SK-N-SH treated with all-trans-retinoic acid at 6 μM for 48 hours (cell line): ENCODE measurements at places on chromosomes 6 and 20.

DNA sequence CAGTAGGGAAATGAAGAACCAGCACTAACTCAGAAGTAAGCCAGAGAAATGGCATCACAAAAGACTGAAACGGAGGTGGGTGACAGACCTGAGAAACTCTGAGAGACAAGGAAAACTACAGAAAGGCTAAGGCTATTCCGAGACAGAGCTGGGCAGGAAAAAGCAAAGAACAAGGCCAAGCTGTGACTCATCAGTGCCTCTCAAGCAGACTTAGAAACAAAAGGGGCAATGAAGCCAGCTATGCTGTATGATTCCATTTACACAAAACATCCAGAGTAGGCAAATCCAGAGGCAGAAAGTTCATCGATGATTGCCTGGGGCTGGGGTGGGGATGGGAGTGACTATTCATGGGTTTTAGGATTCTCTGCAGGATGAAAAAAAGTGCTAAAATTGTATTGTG is 50.0 kb downstream of the SLC23A2 start:
- ATAC-seq, result peak; percentile 91

- peak; percentile 26; the same call in 1 of the 3 replicates for ATAC-seq
These were observed 225.5 kb downstream of the BCKDHB start for GRCh38 chr6:80331974-80332373.

DNA sequence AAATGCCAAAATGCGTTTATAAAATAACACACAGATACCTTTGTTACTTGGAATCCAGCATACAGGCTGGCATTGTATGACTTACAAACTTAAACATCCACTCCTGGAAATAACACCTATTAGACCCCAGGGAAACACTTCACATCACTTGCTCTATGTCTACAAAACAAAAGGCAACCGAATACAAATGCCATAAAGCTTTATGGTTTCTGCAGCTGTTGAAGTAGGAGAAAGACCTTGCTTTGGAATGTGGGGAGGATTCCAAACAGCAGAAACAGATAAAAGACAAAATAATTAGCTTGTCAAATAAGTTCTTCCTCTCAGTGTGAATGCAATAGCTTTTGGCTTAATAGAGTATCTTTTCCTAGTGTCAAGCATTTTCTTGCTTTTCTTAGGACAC is 9.8 kb upstream of the AMD1 start:
- ATAC-seq, result no peak

DNA sequence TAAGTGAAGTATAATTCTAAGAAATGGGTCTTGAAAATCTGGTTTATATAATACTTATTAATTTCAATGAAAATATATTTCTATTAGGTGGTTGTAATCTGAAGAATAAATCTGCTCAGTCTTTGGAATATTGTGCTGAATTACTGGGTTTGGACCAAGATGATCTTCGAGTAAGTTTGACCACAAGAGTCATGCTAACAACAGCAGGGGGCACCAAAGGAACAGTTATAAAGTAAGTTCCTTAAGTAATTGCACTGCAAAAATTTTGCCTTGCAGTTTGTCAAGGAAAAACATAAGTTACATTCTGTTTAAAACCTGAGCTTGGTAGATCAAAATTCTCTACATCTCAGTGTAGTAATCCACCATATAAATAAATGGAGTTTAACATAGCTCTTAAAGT is 106.0 kb downstream of the MYO6 start:
- ATAC-seq, result peak; percentile 77

DNA sequence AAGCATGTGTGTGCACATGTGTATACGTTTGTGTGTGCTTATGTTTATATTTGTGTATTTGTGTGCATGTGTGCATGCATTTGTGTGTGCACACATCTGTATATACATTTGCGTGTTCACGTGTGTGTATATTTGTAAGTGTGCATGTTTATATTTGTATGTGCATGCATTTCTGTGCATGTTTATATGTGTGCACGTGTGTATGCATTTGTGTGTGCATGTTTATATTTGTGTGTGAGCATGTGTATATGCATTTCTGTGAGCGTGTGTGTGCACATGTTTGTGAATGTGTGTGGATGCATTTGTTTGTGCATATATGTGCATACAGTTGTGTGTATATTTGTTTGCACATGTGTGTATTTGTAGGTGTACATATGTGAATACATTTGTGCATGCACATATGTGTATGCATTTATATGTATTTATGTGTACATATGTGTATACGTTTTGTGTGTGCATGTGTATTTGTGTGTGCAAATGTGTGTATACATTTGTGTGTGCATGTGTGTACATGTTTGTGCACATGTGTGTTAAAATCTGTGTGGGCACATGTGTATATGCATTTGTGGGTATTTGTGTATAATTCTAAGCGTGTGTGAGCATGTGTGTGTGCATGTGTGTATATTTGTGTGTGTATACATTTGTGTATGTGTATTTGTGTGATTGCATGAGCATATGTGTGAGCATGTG is 140.4 kb upstream of the AFDN start:
- no peak for ATAC-seq

DNA sequence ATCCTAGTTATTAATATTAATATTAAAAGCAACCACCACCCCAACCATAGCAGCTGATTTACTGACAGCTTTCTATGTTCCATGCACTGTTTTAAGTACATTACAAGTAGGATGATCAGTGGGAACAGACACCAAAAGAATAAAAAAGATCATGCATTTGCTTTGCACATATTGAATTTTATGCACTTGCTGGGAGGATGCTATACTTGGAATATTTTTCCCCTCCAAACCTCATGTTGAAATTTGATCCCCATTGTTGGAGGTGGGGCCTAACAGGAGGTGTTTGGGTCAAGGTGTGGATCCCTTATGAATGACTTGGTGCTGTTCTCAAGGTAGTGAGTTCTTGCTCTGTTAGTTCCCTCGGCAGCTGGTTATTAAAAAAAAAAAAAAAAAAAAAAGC is 178.9 kb upstream of the MYLIP start:
- ATAC-seq, result no peak

GRCh38 chr20:14444106-14444505 is 106.7 kb upstream of the FLRT3 start:
- ATAC-seq, result no peak

DNA sequence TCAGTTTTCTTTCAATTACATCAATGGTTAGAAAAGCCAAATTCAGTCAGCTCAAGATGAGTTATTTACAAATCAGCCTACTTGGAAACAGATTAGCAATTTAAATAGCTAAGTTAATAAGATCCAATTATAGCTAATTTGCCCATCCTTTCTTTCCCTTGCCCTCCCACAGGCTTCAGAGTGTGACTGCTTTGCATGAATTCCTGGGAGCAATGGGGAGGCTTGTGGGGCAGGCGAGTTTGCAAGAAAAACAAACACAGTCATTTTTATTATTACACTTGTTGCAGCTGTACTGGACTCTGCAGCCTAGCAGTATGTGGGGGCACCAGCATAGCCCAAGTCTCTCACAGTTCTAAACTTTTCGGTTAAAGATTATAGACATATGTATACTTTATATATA is 219.0 kb downstream of the NKAIN2 start:
- no peak for ATAC-seq

DNA sequence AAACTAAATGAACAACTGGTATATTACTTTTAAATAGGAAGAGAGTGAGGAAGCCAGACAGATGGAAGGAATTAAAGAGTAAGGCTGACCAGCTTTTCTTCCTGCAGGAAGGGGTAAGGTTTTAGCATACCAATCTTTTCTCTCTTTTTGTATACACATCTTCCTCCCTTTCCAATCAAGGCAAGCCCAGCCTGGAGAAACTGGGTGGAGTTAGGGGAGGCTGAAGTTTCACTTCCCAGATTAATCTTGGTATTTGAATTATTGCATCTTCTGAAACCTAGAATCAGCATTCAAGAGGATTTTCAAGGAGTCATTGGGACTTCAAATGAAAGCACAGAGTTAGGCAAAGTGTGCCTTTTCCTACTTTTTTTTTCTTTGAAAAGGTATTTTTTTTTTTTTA is 33.1 kb downstream of the TMEM14A start:
- no peak for ATAC-seq

GRCh38 chr6:170355661-170356060 is 49.1 kb downstream of the FAM120B start:
- no peak for ATAC-seq

DNA sequence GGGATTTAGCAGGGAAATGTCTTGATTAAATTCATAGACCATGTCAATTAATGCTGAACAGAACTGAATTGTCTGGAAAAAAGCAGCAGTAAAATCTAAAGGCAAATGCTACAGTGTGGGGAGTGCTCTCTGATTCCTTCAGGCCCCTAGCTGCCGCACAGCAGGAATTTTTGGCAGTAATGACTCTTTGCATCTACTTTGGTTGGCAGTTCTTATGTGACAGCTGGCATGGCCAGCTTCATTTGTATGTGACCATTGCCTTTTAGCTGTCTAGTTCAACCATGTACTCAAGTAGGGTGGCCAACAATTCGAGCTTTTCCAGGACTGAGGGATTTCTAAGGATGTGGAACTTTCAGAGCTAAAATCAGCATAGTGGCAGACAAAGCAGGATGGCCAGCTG is 499.1 kb upstream of the MAN1A1 start:
- ATAC-seq, result no peak

- peak; percentile 82 for ATAC-seq
These were observed 6.9 kb downstream of the PI3 start for GRCh38 chr20:45181639-45182038.

DNA sequence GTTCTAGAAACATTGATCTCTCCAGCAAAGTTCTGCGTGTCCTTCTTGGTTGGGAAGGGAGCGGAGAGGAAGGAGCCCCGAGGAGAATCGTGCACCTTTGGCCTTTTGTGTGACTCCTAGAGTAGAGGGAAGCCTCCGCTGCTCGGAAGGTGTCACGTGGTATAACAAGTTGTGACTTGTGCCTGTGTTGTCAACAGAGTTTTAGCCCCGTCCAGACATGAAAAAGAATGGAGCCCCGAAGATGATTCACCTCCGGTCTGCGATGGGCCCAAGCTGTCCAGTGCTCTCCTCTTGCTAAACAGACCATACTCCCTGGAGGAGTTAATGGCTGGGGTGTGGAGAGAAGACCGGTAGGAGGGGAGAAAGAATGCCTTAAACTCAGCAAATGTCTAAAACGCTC is 7.0 kb downstream of the EYA2 start:
- no peak for ATAC-seq

DNA sequence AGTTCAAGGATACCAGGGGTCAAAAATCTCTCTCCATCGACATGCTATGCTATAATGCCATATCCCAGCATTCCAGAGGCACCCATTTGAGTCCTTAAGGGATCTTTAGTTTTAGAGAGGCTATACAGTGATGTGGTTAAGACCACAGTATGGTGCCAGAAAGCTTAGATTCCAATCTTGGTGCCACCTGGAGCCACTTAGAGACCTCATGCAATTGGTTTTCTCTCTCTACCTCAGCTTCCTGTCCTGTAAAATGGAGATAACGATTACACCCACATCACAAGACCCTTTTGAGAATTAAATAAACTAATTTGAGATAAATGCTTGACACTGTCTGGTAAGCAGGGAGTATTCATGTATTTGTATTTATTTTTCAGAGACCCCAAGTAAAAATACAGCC is 39.0 kb downstream of the PLAGL1 start:
- ATAC-seq, result no peak

DNA sequence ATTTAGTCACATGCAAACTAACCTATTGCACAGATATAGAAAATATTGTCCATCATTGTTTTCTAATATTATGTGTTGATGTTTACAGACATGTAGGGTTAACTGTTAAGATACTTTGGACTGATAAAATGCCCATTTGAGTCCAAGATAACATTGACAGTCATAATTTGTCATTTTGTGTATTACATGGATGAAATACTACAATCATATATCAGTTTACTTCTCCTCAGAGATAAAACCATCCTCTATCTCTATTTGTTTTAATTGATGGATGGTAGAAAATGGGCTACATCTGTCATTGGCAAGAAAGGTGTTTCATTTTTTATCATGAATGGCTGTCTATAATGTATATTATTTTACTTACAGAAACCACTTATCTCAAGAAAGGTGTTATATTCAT is 6.2 kb downstream of the EPHA7 start:
- no peak for ATAC-seq

DNA sequence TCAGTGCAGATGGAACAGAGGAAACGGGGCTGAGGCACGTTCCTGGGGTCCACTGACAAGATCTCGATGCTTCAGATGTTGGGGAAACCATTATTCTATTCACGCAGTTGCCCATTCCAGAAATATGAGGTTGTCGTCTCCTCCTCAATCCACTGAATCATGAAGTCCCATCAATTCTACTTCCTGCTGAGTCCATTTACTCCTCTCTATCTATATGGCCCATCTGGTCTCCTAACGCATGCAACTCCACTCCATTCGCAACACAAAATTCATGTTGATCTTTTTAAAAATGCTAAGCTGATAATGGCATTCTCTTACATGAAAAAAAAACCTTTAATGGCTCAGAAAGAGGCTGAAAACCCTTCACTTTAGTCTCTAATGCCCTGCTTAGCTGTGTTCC is 37.5 kb downstream of the MAP3K5 start:
- no peak for ATAC-seq

- ATAC-seq, result no peak
These were observed 66.8 kb upstream of the PTCHD4 start for GRCh38 chr6:48177786-48178185.

GRCh38 chr6:2818593-2818992 is 23.1 kb downstream of the SERPINB1 start:
- ATAC-seq, result peak; percentile 67

DNA sequence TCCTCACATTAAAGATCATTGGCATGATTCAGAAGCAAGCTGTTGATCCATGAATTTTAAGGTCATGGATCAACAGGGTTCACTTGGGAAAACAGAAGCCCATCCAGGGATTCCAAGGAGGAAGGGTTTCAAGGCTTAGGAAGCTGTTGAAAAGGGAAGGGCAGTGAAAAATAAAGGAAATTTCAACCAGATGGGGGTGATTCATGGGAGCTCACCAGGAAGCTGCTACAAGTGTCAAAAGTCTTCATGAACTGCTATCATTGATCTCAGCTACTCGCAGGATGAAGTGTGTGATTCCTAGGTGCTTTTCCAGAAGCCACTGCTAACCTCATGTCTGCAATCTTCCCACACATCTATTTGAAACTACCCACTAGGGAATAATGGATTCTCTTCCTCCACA is 26.2 kb downstream of the ADTRP start:
- ATAC-seq, result no peak

DNA sequence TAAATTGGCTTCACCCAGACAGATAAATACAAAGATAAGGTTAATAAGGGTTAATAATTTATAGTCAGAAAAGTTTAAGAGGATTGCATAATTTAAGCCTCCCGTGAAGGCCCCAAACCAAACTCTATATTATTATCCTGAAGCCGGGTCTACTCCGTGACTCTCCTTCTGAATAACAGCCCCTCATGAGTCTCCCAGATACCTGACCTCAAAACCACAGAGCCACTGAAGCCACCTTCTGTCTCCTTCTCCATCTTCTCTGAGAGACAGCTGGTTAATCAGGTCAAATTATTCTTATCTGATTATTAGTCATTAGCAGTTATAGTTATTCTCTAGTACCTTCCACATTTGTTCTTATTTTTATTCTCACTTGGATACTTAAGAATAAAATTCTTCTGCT is 569.2 kb upstream of the AGPAT4 start:
- no peak for ATAC-seq

- ATAC-seq, result no peak
These were observed 3.9 kb upstream of the TRIM38 start for GRCh38 chr6:25958700-25959162.

GRCh38 chr6:38012573-38012972 is 193.0 kb downstream of the ZFAND3 start:
- peak; percentile 53; the same call in 1 of the 3 replicates for ATAC-seq
